Natural killer cell (primary cell): ENCODE measurements at places on chromosomes 7 and 10. TPM values are rescaled to one million over a fixed set of nuclear protein-coding genes. Genes with fewer than 3 reads are reported as not detected.
A peak's percentile ranks its signal among the peaks of the same experiment; 100 is the strongest.

DNA sequence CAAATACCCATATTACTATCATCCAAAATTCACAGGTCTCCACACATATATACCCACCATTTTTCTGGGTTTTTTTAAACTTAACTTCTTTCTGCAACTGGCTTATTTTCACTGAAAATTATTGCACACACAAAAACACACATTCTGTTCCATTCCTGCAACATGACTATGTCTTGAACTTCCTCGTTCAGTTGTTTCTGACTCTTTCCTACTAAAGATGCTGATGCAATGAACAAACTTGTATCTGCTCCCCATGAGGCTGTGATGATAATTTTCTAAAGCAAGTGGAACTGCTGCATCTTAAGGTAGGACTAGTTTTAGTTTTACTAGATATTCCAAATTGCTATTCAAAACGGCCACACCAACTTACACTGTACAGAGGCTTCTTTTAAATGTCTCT is 77.7 kb downstream of the OSBPL3 start:
- no peak for DNase-seq

GRCh38 chr7:7524121-7524520 is 11.6 kb downstream of the COL28A1 start:
- no peak for DNase-seq

DNA sequence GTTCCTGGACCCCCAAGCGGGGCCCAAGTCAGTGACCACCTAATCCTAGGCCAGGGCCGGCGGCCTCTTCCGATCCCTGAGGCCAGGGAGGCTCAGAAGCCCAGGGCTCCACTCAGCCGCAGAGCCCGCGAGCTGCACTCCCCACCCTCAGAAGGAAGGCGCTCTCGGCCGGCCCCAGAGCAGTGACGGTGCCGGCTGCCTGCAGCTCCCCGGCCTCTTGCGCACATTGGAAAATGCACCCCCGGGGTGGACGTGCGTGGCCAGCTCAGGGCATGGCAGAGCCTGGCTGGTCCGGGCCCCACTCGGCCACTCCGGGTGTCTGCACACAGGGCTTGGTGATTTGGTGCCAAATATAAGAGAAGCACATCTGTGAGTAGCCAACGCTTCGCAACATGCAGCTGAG is 269.1 kb downstream of the PTPRN2 start:
- no peak for DNase-seq

GRCh38 chr10:80760914-80761371 is 223.2 kb downstream of the SH2D4B start:
- no peak for DNase-seq

GRCh38 chr10:133618851-133619250 is 7.7 kb downstream of the FRG2B start:
- no peak for DNase-seq

- no peak for DNase-seq
These were observed 67.0 kb upstream of the CAV2 start for GRCh38 chr7:116432527-116432916.

- peak; percentile 78 for DNase-seq
These were observed 32.8 kb downstream of the NOD1 start for GRCh38 chr7:30445770-30446169.

Gene ZCCHC24
- 3.6 TPM for total RNA-seq

DNA sequence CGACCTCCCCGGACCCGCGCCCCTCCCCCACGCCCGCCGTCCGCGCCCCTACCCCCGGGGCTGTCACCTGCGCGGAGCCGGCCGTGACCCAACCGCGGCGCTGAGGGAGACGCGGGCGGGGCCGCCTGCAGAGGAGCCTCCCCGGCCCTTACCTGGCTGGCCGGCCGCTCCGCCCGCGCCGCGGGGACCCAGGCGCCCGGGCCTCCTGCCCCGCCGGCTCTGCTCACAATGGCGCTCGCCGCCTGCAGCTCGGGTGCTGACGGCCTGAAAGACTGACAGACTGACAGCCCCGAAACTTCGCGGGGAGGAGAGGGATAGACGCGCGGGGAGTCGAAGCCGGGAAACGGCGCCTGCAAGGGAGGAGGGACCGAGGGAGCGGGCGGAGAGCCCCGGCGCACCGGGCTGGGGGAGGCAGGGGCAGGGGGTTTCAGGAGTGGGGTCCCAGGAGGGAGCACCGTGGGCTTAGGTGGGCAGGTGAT is 393 bp downstream of the ZNF467 start:
- peak; percentile 60 for DNase-seq

- no peak for DNase-seq
These were observed 53.8 kb upstream of the CPXM2 start for GRCh38 chr10:123945325-123945920.

Gene MRLN
- total RNA-seq, result not detected

GRCh38 chr10:3419719-3420495 is 247.3 kb upstream of the PITRM1 start:
- DNase-seq, result no peak

Gene AP5Z1
- total RNA-seq, result 140 TPM

GRCh38 chr7:72751978-72752377 is 76.0 kb downstream of the TYW1B start:
- DNase-seq, result no peak

DNA sequence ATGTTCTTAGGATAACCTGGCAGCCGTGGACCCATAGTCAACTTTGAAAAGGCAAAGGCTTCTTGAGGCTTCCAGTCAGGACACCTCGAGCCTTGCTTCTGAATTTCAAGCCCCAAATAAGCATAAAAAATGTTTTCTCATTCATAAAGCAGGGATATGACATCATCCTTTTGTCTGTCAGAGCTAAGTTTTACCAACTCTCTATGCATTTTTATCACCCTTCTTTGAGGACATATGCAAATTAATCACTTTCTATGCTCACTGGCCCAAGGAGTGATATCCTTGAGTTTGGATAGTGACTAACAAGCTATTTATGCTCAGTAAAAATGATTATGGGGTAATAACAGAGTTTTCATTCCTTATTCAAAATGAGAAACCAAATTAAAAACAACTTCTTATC is 159.4 kb downstream of the ANLN start:
- DNase-seq, result no peak

Gene HECW1
- total RNA-seq, result not detected

DNA sequence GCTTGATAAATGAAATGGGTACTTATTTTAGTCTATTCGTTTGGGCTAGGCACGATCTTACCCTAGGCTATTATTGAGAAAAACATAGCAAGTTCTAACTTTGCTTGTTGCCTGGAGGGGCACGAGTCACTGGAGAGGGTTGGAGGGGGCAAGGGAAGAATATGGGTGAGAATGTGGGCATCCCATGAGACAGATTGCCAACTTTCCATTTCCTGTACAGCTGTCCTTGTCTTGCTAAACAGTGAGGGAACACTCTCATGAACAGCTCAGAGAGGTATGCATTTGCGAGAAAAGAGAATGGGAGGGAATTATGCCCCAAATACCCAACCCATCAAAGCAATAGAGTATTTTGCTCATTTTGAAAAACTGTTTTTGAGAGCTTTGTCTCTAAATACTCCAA is 9.2 kb downstream of the CDHR3 start:
- no peak for DNase-seq

GRCh38 chr7:77457779-77458178 is 41.6 kb upstream of the GSAP start:
- DNase-seq, result no peak

- DNase-seq, result peak; percentile 25
These were observed 86.7 kb downstream of the MDFIC start for GRCh38 chr7:115008465-115009114.

GRCh38 chr10:9081253-9081652 is 1026.8 kb downstream of the GATA3 start:
- DNase-seq, result no peak

GRCh38 chr7:7922684-7923385 is 45.8 kb upstream of the GLCCI1 start:
- no peak for DNase-seq

GRCh38 chr10:10564081-10564794 is 453.4 kb upstream of the CELF2 start:
- DNase-seq, result no peak

DNA sequence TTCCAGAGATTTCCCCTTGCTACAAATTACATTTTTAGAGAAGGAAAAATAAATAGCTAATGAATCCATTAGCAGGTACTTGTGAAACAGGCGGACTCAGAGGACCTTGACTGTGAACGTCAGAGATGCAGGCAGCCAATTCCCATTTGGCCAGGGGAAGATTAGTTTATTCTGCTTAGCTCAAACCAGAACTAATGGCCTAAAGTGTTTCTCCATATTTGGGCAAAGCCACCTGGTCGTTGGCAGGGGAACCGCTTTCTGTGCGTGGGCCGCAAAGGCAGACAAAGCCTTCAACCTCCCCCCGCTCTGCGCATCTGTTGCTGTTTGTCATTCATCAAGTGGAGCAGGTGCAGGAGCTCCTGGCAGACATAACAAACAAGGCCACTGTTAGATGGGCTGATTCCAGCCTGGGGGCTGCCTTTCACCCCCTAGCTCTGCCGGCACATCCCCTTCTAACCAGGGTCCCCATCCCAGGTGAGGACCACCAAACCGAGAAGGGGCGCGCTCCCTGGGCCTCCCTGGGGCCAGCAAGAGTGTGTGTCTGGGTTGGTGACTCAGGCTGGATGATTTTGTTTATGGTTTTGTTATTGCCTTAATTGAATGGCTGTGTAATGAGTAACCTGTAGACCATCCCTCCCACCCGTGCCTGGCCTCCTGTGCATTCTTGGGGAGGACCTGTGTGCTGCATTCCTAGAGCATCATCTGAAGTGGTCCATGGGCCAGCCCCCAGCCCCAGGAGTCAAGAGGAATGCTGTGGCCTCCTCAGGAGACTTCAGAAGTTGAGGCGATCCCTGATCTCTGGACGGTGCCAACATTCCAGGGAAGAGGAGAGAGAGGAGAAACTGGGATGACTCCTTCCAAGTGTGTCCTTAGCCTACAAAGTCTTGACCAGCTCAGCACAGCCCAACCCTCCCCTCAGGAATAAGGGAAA is 14.5 kb upstream of the CPA1 start:
- peak; percentile 41 for DNase-seq

- no peak for DNase-seq
These were observed 98.5 kb downstream of the JAZF1 start for GRCh38 chr7:28082071-28082470.

DNA sequence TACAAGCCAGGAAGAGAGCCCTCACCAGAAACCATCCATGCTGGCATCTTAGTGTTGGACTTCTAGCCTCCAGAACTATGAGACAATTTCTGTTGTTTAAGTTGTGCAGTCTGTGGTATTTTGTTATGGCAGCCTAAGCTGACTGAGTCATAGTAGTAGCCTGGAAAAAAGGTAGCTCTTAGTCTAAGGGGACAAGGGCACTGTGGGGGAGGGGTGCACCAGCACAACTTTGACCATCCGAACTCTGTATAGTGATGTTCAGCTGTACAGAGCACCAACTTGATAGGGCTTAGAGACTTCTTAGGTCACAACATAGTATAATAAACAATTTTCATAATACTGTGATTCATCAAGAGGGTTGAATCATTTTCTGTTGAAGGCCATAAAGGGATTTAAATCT is 14.3 kb downstream of the EIF4EBP2 start:
- no peak for DNase-seq

DNA sequence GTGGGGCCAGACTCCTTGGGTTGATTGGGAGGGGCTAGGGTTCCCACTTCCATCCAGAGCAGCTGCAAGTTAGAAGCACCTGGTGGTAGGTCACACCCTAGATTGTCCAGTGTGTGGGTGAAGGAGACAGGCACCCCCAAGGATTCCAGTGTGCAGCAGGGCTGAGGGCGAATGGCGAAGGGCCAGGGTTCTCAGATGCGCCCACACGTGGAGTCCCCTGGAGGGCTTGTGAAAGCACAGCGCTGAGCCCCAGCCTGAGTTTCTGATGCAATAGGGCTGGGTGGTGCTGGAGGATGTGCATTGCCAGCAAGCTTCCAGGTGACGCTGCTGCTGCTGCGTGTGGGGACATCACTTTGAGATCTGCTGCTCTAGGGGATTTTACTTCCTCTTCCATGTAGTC is 25.4 kb downstream of the TBATA start:
- DNase-seq, result no peak

DNA sequence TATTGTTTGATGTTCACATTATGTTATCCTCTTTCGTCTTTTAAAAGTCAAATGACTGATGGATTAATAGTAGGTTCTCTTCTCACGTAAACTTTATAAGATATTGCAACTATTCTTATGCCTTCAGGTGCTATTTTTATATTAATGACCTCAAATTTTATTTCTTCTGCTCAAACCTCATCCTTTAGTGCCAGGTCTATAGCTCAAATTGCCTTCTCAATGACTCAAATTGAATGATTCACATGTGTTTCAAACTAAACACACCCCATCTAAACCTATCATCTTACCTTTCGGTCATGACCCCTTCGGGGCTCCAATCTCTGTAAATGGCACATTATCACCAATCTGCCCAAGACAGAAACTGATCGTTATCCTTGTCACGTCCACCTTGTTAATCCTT is 22.0 kb upstream of the LIPF start:
- no peak for DNase-seq

DNA sequence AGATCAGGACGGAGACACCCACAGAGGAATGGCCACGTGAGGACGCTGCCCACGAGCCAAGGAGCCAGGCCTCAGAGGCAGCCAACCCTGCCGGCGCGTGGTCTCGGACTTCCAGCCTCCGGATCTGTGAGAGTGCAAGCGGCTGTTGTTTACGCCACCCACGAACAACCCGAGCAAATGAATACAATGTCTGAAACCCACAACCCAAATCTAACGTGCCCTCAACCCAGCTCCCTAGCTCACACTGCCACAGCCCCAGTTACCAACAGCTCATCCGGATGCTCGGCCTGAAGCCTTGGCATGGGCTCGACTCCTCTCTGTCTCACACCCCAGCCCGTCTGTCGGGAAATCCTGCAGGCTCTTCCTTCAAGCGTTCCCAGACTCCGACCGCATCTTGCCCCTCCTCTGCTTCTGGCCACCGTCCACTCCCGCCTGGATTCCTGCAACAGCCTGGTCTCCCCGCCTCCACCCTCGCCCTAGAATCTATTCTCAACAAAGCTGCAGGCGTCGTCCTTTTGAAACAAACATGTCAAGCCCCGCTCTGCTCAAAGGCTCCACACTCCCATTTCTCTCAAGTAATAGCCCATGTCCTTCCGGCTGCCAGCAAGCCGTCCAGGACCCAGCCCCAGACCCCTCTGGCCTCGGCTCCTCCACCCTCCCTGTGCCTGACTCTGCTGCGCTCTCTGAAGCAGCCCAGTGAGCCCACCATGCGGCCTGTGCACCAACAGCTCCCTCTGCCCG is 35.3 kb downstream of the STK32C start:
- DNase-seq, result no peak

- DNase-seq, result no peak
These were observed 18.8 kb upstream of the TNPO3 start for GRCh38 chr7:129073738-129074137.

DNA sequence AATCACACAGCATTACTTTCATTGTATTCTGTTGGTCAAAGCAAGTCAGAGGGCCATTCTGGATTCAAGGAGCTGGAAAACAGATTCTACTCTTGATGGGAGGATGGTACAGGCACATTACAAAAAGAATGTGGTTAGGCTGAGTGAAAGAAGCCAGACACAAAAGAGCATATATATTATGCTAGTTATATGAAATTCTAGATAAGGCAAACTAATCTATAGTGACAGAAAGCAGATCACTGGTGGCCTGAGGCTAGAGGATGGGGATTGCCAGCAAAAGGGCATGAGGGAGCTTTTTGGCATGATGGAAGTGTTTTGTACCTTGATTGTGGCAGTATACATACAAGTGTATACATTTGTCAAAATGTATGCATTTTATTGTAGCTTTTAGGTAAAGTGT is 96.8 kb downstream of the SPAG6 start:
- DNase-seq, result no peak
